ENCODE measurements at places on chromosomes 2 and 18. TPM values are rescaled to one million over a fixed set of nuclear protein-coding genes. Genes with fewer than 3 reads are reported as not detected.

ERMN gene
- total RNA-seq: 1.0 TPM

GRCh38 chr2:2823061-2823753, 492.1 kb upstream of the MYT1L start:
- DNase-seq: no peak

- no peak for DNase-seq
Observed at GRCh38 chr18:26943906-26944305, 78.4 kb upstream of the AQP4 start.

DNA sequence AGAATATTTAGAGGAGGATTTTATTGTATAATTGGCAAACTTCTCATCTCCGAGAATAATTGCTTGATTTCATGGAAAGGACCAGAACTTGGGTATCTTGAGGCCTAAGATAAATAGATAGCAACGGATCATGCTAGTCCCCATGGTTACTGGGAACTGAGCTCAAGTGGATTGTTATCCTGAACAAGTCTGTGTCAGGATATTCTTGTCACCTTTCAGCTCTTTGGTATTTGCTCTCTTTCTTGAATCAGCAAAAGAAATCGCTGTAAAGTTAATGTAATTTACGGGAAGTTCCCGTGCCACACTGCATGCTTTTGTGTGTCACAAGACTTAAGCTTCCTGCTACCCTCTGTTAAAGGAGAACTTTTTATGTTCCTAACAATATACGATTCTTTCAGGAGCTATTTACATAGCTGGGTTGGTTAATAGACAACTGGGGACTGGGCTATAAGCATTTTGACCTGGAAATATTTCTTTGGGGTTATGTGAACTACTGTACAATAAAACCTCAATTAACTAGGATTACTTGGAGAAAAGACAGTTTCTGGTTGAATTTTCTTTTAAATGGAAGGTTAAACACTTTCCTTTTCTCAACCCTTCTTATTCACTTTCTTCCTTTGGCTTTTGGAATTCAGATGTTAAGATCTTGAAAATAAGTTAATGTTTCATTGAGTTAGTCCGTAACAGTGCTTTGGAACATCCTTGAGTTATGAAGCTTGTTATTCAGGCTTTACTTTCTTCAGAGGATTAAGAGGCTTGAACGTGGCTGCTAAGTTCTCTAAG, 151.2 kb downstream of the FMNL2 start:
- DNase-seq: no peak

- no peak for DNase-seq
Observed at GRCh38 chr18:634551-635045, 22.9 kb upstream of the TYMS start.
